Midbrain (tissue), 1 donor: ENCODE measurements at places on chromosomes 2 and 18.

GRCh38 chr2:238467062-238467461, 40.3 kb downstream of the ASB1 start:
- no peak for DNase-seq

DNA sequence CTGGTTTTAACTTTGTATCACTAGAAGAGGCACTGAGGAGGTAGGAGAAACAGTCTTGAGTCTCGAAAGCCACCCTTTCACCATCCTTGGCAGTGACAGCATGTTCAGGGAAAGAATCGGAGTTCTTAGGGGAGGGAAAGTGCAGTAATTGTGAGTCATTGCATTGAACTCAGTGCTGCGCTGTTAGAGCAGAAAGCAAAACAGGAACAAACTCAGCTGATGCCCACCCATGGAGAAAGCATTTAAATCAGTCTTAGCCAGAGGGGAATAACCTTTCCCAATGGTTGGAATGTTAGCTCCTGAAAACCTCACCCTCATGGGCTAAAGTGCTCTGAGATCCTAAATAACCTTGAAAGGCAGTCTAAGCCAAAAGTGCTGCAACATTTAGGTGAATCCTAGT, 845.6 kb upstream of the CNTNAP5 start:
- DNase-seq = no peak

DNA sequence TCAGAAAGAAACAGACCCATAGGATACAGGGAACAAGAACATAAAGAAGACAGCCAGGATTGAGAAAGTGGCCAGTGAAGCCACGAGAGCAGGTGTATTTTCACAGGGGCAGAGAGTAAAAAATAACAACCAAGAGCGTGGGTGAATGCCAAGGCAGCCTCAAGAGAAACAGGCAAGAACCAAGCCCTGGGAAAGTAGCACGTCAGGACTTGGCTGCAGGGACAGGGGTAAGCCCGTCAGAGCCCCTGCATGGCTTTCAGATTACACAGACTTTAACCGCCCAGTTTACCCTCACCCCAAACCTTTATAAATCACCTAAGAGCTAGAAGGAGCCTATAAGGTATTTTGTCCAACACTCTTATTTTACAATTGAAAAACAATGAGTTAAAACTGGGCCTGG, 43.7 kb downstream of the ARL4C start:
- peak; percentile 5 for DNase-seq

GRCh38 chr2:7161501-7161900, 244.3 kb downstream of the RNF144A start:
- DNase-seq = no peak

GRCh38 chr2:16258350-16258749, 318.0 kb downstream of the MYCN start:
- DNase-seq = no peak

DNA sequence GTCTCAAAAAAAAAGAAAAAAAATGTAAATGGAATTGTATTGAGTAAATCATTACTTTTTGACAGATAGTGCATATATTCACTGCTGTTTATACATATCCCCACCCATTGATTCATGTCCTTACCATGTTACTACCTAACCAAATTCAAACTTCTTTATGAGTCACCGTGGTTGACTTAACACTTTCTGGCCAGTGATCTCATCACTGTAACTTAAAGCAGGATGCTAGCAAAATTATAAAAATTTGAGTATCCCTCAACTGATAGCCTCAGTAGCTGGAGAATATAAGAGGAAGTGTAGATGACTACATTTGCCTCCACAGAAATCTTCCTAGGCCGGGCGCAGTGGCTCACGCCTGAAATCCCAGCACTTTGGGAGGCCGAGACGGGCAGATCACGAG, 13.4 kb downstream of the CNOT9 start:
- DNase-seq = no peak

DNA sequence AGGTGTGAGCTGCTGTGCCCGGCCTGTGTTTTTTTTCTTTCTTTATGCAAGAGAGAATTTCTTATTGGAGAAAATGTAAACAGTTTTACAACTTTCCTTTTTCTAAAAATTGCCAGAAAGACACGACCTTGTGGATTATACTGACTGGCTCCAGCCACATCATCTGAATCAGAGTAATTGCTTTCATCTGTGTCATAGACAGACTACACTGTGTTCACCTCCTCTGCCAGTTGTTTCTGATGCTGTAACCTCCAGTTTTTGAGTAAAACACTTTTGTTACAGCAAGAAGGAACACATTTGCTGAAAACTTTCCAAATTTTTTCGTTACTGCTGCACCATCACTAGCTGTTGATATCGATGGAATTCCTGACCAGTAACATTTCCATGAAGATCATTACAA, 43.9 kb upstream of the PLEKHM3 start:
- DNase-seq = no peak

- no peak for DNase-seq
These were observed 45.6 kb downstream of the RAMP1 start for GRCh38 chr2:237904831-237905599.

DNA sequence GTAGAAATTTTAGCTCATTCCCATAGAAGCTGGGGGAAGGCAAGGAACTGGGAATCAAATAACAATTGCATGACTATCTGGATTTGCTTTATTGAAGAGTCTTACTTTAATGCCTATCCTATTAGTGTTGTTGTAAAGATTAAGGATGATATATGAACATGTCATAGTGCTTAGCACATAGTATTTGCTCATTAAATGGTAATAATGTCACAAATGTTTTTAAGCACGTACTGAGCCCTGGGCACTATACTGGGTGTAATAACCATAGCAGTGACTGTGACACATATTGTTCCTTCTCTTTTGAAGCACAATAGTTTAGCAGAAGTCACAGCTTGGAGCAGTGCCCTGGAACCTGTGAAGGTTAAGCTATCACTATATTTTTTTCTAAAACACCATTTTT, 47.2 kb upstream of the DTNB start:
- DNase-seq = no peak

DNA sequence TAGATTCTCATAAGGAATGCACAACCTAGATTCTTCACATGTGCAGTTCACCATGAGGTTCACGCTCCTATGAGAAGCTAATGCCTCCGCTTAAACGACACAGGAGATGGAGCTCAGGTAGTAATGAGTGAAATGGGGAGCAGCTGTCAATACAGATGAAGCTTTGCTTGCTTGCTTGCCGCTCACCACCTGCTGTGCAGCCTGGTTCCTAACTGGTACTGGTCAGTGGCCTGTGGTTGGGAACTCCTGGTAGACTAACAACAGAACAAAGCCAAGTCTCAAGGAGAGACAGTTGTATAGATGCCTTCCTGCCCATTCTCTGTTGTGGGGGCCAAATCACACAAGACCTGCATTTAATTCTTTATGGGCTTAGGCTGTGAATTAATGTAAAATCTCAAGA, 449.2 kb upstream of the TNP1 start:
- no peak for DNase-seq
